CD8-positive, alpha-beta memory T cell (primary cell): ENCODE measurements at places on chromosomes 12 and 14. TPM values are rescaled to one million over a fixed set of nuclear protein-coding genes. Genes with fewer than 3 reads are reported as not detected.

LTBP2 gene
- 0.24 TPM for total RNA-seq

HRK gene
- not detected for total RNA-seq

LGR5 gene
- not detected for total RNA-seq

CDK2 gene
- total RNA-seq, result 125 TPM

SPRYD4 gene
- 3.9 TPM for total RNA-seq

FRS2 gene
- total RNA-seq, result 9.8 TPM

MYH7 gene
- not detected for total RNA-seq

PLEK2 gene
- total RNA-seq, result 1.2 TPM

DHRS4 gene
- total RNA-seq, result 24.0 TPM

KRT78 gene
- not detected for total RNA-seq

FOXN4 gene
- total RNA-seq, result not detected

ZNF385A gene
- total RNA-seq, result 0.77 TPM

TMEM253 gene
- not detected for total RNA-seq

CPNE6 gene
- total RNA-seq, result not detected

BICDL1 gene
- total RNA-seq, result 106 TPM

KIF26A gene
- 0.15 TPM for total RNA-seq

PRICKLE1 gene
- total RNA-seq, result not detected

PLD4 gene
- not detected for total RNA-seq

ATF7IP gene
- 84.4 TPM for total RNA-seq

FAM186B gene
- 0.11 TPM for total RNA-seq

ARHGDIB gene
- 495 TPM for total RNA-seq

CCER1 gene
- not detected for total RNA-seq

GLIPR1L2 gene
- total RNA-seq, result not detected

RNASE11 gene
- total RNA-seq, result not detected

KRT83 gene
- not detected for total RNA-seq

KLHL33 gene
- 0.09 TPM for total RNA-seq

DNAI7 gene
- not detected for total RNA-seq

KRT74 gene
- not detected for total RNA-seq

RPL10L gene
- total RNA-seq, result not detected

PROX2 gene
- 0.24 TPM for total RNA-seq

STON2 gene
- total RNA-seq, result 0.22 TPM

OR4E2 gene
- total RNA-seq, result not detected

OR4M1 gene
- not detected for total RNA-seq

DDX24 gene
- 283 TPM for total RNA-seq

METTL25 gene
- 8.4 TPM for total RNA-seq

RERGL gene
- total RNA-seq, result not detected
